CD4-positive, alpha-beta T cell treated with Interleukin-4 for 4 hours (primary cell): ENCODE measurements at places on chromosomes 12 and 14.

DNA sequence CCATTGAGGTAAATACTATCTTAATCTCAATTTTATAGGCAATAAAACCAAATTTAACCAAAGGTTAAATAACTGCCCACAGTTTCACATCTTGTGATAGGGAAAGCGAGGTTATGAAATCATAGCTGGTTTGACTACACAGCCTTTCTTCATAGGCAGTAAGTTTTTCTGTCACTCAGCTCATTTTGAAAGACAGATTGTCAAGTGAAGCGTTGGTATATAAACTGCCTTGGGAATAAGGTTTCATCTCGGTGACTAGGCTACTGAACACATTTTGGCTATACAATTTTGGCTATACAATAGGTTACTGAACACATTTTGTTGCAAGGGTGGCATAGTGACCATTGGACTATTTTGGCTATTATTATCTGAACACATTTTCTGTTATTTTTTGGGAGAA lies 793.7 kb downstream of the TRHDE start:
- DNase-seq, result no peak

- DNase-seq, result no peak
These were observed 292.7 kb downstream of the LRFN5 start for GRCh38 chr14:41899416-41899815.

DNA sequence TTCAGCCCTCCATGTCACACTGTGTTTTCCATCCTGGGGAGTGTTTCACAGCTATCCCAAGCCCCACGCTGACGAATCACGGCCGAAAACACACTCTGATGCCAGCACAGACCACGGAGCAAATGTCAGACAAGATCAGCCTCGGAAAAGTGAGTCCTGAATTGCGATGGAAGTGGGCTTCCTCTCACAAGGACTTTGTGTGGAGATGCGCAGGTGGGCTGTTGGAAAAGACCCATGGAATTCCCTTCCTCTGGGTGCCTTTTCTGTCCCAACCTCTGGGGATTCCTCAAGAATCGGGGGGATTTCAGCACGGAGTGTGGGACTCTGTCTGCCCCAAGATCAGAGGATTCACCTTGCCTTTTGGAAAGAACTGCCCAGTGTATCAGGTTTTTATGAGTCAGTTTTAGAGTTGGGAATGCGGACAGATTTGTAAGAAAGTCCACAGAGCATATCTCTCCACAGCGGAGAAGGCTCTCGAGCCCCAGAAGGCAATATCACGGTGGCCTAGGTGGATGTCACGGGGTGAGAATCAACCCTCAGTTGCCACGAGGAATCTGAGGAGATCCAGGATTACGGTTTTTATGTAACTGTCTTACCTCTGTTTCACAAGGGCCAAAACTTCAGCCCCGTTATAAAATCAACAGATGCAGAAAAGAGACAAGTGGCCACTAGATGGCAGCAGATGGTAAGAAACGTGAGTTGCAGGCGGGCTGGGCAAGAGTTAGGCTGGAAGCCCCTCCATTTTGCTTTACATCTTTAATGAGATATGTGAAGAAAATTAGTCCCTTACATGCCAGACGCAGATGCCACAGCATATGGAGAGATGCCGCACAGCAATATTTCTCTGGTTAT lies 201.9 kb downstream of the DAD1 start:
- no peak for DNase-seq

GRCh38 chr12:120628919-120629318 lies 11.5 kb upstream of the CABP1 start:
- no peak for DNase-seq

DNA sequence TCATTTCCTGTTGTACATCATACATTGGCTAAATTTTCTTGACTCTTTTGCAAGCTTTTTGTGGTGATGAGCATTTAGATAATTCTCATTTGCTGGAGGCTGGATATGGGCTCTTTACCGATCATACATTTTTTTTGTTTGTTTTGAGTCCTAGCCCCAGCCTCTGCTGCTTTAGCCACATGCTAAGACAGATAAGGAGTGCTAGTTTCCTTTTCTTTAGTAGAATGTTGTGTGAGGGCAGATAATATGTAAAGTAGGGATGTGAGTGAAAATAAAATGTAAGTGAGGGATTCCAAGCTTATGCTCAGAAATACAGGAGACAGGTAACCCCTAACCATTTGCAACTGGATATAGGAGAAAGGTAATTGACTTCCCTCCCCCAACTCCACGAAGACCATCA lies 405.7 kb downstream of the TRHDE start:
- DNase-seq, result no peak

DNA sequence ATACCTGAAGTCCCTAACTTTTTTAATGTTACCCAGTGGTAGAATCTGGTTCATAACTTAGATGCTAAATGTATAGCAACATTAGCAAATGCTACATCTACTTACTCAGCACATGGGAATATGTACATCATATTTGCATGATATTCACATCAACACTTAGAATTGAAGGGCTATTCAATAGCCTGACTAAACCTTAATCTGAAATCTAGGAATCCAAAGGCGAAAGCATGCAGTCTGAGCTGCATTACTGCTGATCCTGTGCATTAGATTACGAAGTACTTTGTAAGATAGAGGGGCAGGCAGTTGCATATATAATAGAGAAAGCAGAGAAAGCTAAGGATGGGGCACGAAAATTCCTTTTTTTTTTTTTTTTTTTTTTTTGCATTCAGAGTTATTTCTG lies 40.4 kb downstream of the SLC38A4 start:
- no peak for DNase-seq

GRCh38 chr14:88005050-88005481 lies at the start of gene GPR65:
Gene GPR65, plus strand, starts transcription at chr14:88005135. Its CDS starts 5,713 bp downstream, at chr14:88010848.
- peak; percentile 78 for DNase-seq

GRCh38 chr14:94599656-94600004 lies 12.6 kb upstream of the SERPINA3 start:
- DNase-seq, result no peak

- peak; percentile 48 for DNase-seq
These were observed 96.1 kb downstream of the PLXNC1 start for GRCh38 chr12:94244165-94245133.

DNA sequence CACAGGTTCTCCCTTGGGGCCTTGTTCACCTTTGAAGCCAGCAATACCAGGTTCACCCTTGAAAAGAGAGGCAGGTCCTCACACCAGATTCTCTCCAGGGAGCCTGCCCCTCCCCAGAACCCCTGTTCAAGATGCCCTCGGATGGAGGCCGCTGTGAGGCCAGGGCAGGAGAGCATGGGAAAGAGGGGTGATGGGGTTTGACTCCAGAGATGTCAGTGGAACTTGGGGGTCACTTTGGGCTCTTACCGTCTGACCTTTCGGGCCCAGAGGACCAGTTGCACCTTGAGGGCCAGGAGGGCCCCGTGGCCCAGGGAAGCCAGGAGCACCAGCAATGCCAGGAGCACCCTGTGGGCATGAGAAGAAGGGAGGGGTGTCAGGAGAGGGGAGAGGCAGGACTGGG lies 17.4 kb downstream of the COL2A1 start:
- DNase-seq, result no peak

GRCh38 chr12:1212526-1212925 lies 221.5 kb downstream of the ERC1 start:
- DNase-seq, result no peak

DNA sequence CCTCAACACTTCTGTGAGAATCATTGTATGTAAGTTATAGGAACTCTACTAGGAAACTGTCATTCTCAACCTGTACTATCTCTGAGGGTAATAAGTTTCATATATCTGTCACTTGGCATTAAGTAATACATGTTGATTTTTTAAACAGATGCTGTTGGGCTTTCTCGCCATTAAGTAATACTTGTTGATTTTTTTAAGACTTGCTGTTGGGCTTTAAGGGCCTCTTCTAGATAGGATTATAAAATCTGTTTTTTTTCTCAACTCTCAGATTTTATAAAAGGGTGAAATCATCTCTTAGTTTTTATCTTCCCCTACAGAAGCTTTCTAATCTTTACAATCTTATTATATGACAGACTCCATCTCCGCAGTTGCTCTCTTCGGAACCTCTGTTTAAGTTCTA lies 5.6 kb downstream of the WASHC4 start:
- no peak for DNase-seq

- DNase-seq, result no peak
These were observed 173.7 kb upstream of the EGLN3 start for GRCh38 chr14:34124585-34124984.

DNA sequence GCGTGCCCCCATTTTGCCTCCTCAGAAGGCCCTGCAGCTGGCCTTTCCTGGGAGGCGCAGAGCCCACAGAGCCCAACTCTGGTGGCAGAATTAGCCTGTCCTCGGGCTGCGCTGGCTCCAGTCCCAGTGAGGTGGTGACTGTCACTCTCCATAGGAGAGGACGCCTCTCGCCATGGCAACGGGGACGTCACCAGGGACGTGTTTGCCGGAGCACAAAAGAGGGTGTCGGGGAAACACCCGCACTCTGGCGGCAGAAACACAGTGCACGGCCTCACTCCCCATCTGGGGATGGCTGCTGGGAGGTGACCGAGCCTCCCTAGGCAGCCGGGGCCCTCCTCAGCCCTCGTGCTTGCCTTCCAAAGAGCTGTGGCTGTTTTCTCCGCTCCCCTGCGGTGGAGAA lies 50.2 kb upstream of the NCOR2 start:
- DNase-seq, result no peak

DNA sequence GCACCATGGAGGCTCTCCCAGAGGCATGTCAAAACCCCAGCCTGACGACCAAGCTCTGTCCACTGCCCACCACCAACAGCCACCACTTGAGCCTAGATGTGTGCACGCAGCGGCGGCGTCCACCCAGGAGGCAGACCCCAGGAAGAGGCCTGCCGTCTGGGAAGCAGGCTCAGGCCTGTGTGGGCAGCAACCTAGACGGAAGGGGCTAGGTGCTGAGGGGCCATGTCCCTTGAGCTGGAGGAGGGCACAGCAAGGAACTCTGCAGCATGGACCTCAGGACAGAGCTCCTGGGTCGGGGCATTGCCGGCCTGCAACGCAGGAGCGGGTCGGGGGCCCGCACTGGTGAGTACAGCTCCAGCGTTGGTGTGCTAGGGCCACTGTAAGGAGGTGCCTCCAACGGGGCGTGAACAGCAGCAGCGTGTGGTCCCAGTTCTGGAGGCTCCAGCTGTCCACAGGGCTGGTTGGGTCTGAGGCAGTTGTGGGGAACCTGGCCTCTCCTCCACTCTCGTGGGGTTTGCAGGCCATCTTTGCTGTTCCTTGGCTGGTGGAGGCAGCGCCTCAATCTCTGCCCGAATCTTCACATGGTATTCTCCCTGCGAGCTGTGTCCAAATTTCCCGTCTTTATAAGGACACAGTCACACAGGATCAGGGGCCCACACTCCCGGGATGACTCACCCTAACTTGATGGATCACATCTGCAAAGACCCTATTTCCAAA lies 20.5 kb downstream of the ZBTB42 start:
- DNase-seq, result no peak

- DNase-seq, result no peak
These were observed 1.2 kb upstream of the COX14 start for GRCh38 chr12:50110762-50111351.

DNA sequence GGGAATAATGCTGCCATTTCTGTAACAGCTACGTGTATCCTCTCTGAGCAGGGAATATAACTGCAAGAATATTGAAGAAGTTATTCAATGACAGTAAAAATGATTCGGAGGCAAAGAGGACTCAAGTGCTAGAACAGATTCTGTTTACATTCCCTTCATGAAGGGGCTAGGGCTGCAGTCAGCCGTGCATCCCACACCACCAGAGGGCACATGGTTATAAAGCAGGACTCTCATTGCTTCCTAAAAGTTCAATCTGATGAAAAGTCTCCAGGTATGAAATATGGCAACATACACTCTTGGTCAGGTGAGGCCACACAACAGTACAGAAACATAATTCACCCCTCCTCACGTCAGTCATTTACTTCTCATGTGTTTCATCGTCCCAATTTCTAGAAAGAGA lies 34.0 kb downstream of the TCHP start:
- no peak for DNase-seq

- DNase-seq, result no peak
These were observed 98.4 kb downstream of the BCAT1 start for GRCh38 chr12:24850496-24850895.

GRCh38 chr14:61475316-61475715 lies 153.9 kb downstream of the PRKCH start:
- peak; percentile 56 for DNase-seq

DNA sequence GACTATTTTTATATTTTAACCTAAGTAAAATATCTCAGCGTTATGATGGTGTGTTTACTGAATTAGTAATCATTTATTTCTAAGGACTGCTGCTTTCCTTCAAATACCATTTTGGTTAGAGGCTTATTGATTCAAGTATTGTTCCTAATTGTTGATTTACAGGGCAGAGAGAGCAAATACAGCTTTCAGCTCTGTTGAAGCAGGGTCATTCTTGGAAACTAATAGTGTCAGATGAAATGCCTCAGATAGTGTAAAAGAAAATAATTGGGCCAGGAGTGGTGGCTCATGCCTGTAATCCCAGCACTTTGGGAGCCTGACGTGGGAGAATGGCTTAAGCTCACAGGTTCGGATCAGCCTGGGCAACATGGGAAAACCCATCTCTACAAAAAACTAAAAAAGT lies 249.3 kb downstream of the FUT8 start:
- no peak for DNase-seq
